Ovary (tissue), 10 donors: ENCODE measurements at places on chromosomes 16 and 17.

GRCh38 chr17:58335779-58336455 is 7.3 kb upstream of the TSPOAP1 start:
- H3K36me3 ChIP-seq, result no peaks in the 10 kb centered on the region
- no peak overlapping the region for H3K4me3 ChIP-seq
- no peak for DNase-seq
- H3K27me3 ChIP-seq, result no peaks in the 10 kb centered on the region
- no peak overlapping the region for H3K27ac ChIP-seq

DNA sequence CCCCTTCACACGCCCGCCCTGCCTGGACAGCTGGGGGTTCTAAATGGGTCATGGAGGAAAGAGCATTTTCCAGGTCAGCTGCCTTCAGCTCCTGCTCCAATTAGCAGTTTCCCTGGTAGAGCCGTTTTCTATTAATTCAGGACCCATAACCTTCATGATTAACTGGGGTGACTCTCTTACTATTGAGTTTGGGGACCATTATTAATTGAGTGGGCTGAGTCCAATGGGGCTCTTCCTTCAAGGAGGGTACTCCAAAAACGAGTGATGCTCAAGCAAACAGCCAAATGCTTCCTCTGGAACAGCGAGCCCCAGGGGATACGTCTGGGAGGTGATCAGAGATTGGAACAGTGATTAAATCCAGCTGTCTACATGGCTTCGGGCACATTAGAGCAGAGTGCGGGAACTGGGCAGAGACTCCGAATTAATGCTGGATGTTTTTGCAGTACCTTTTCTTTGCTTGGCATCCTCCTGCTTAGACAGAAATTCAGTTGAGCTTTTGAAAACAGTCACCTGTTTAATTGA is 68.1 kb upstream of the CACNG3 start:
- H3K4me3 ChIP-seq, result no peak overlapping the region
- H3K4me1 ChIP-seq, result no peaks in the 10 kb centered on the region
- H3K36me3 ChIP-seq, result no peaks in the 10 kb centered on the region
- no peaks in the 10 kb centered on the region for H3K27me3 ChIP-seq

DNA sequence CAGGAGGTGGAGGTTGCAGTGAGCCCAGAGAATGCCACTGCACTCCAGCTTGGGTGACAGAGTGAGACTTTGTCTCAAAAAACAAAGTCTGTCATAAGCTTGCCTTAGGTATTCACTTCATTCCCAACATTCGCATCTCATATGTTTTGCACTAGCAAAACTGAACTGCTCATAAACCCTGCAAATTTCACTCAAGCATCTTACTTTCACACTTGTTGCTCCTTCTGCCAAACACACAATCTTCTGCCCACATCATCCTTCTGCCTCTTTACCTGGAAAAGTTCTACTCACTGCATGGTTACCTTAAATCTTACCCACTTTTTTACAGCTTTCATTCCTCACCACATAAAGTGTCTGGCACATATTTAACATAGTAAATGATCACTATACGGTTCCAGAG is 152.5 kb downstream of the USP22 start:
- H3K27me3 ChIP-seq, result no peaks in the 10 kb centered on the region
- H3K36me3 ChIP-seq, result no peaks in the 10 kb centered on the region
- DNase-seq, result no peak
- no peaks in the 10 kb centered on the region for H3K4me1 ChIP-seq

- no peak overlapping the region for H3K4me3 ChIP-seq
- peaks cover 16% of the 10 kb centered on the region for H3K4me1 ChIP-seq
- no peaks in the 10 kb centered on the region for H3K27me3 ChIP-seq
- H3K27ac ChIP-seq, result no peak overlapping the region
- no peaks in the 10 kb centered on the region for H3K36me3 ChIP-seq
Observed at GRCh38 chr17:44120851-44121605, 2.4 kb downstream of the HDAC5 start.

DNA sequence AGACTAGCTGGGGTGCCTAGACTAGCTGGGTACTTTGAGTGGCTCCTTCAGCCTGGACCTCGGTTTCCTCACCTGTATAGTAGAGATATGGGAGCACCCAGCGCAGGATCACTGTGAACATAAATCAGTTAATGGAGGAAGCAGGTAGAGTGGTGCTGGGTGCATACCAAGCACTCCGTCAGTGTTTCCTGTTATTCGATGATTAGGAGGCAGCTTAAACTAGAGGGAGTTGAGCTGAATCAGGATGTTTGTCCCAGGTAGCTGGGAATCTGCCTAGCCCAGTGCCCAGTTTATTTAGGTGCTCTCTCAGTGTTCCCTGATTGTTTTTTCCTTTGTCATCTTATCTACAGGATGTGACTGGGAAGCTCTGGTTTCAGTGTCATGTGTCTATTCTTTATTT is 8.4 kb upstream of the TMEM235 start:
- H3K36me3 ChIP-seq, result no peaks in the 10 kb centered on the region
- H3K4me3 ChIP-seq, result no peak overlapping the region
- no peak overlapping the region for H3K27ac ChIP-seq
- H3K4me1 ChIP-seq, result no peaks in the 10 kb centered on the region

- peaks cover 6% of the 10 kb centered on the region for H3K4me1 ChIP-seq
- no peaks in the 10 kb centered on the region for H3K27me3 ChIP-seq
- H3K36me3 ChIP-seq, result no peaks in the 10 kb centered on the region
- no peak overlapping the region for H3K4me3 ChIP-seq
- no peak for DNase-seq
Observed at GRCh38 chr17:75295201-75296158, 6.2 kb upstream of the SLC25A19 start.

- peaks cover 1% of the 10 kb centered on the region for H3K4me1 ChIP-seq
- peak overlapping the region; percentile 93 for H3K27ac ChIP-seq
- H3K4me3 ChIP-seq, result peak overlapping the region; percentile 77
- no peaks in the 10 kb centered on the region for H3K36me3 ChIP-seq
- DNase-seq, result peak; percentile 45
- no peaks in the 10 kb centered on the region for H3K27me3 ChIP-seq
Observed at GRCh38 chr16:73058616-73059409, 10.9 kb upstream of the ZFHX3 start.
